ENCODE measurements at places on chromosomes 12 and 14.

- no peak for DNase-seq
Measured at GRCh38 chr14:68148276-68148675, 328.7 kb downstream of the RAD51B start.

DNA sequence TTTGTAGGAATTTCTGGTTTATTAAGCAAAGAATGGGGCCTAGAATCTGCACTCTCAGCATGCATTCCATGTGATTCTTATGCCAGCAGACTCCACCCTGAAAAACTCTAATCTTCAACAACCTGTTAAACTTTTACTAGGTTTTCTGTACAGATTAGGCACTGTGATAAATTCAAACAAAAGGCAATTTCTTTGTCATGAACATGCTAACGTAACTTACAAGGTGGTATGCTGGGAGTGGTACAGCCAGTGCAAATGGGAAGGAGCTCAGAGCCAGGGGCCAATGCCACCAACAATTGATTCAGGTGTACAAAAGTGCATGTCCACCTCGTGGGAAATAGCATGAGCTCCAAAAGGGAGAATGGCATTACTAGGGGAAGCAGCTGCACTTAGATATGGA, 83.0 kb downstream of the PPFIBP1 start:
- no peak for DNase-seq

- no peak for DNase-seq
Measured at GRCh38 chr12:92411687-92412086, 266.0 kb upstream of the BTG1 start.

DNA sequence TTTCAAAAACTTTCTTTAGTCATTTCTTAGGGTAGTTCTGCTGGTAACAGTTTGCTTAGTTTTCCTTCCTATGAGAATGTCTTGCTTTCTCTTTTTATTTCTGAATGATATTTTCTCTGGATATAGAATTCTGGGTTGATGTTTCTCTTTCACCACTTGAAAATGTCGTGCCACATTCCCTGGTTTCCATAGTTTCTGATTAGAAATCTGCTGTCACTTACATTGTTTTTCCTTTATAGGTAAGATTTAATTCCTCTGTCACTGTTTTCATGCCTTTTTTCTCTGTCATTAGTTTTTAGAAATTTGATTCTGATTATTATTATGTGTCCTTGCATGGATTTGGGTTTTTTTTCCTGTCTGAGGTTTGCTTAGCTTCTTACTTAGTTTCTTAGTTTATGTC, 77.3 kb upstream of the PCNX4 start:
- no peak for DNase-seq

DNA sequence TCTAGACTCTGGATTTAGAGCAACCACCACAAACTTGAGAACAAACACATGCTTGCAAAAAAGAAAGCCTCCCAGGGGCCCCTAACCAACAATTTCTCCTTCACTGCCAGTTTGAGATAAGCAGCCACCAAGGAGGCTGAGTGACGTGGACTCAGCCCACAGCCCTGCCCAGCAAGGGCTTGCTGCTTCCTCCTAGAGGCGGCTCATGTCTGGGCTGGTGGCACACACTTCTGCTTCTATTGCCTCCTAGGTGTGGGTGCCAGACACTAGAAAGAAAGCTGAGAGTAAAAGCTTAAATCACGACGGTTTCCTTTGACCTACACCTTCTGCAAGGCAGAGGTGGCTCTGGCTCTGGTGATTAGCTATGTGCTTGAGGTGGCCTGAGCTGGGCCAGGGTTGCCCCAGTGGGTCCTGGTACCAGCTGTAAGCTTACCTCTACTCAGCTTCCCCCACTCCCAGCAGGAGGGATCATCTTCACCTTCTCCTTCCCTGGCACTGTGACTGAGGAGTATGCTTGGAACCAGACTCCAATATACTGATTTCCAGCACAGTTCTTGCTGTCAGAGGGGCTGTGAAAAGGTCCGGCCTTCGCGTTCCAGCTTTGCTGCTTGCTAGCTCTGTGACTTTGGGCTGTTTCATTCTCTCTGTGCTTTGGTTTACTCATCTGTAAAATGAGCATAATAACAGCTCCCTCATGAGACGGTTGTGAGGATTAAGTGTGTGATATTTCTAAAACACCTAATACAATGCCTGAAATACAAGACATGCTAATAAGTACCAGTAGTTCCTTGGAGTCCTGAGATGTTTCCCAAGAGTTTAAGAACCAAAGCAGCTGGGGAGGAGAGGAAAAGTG, 89.7 kb upstream of the PARP11 start:
- DNase-seq, result no peak

DNA sequence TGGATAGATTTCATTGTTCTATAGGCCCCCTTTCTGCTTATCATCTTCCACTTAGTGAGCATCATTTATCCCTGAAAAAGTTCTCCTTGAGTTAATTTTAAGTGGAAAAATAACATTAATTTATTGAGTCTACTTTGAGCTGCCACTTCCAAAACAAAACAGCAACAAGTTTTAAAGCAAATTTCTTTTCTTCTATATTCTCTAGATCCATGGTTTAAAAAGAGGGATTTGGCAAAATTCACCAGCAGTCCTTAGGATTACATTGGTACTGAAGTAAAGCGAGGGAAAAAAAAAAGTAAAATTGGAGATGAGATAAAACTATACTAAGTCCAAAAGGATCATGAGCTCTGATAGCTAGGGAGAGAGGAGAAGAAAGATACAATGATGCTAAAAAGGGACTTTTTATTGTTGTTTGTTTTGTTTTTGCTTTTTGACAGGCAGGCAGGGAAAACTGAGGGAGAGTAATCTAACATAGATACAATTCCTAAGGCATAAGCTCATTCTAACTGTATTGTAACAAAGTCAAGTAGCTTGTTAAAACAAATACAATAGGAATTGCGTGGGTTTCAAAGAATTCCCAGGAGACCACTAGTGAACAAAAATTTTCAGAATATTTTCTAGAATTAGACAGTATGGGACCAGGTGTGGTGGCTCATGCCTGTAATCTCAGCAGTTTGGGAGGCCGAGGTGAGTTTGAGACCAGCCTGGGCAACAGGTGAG, 19.2 kb upstream of the PLEKHA5 start:
- DNase-seq, result no peak

DNA sequence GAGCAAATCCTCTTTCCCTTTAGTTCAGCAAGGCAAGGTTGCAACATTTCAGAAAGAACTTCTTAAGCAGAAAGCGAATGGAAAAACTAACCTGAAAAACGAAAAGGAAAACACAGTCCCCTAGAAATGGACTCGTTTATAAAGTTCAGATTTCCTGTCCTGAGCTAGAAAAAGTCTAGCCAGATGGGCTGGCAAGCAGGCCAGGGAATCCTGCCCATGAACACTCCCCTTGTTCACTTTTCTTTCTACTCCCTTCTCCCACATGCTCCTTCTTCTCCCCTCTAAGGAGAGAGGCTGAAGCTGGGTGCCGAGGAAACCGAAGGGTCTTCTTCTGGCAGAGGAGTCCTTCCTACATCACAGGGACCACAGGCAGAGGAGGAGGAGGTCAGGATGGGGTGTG, 27.1 kb downstream of the LTBP2 start:
- DNase-seq, result no peak

- no peak for DNase-seq
Measured at GRCh38 chr12:6375269-6376078, at the start of gene SCNN1A. Gene SCNN1A, minus strand, starts transcription at chr12:6375563. Its CDS starts 780 bp downstream, at chr12:6374783.

DNA sequence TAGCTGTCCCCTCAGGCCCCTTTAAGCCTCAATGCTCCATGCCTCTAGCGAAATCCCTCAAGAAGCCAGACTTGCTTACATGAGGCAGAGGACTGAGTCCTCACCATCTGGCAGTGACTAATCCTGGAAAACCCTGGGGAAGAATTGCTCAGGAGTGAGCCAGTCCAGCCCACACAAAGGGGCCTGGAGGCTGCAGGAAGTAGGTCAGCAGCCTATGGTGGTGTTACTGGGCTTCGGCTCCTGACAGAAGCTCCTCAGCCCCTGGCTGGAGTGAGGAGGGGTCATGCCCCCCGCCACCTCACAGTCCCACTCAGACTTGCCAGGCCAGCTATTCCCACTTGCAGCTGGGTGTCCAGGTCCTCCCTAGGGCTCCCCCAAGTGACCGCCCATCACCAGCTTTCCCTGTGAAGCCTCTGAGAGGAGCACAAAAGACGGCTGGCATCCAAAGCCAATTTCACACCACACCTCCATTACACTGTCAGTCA, 250.5 kb downstream of the DPF3 start:
- DNase-seq, result no peak

DNA sequence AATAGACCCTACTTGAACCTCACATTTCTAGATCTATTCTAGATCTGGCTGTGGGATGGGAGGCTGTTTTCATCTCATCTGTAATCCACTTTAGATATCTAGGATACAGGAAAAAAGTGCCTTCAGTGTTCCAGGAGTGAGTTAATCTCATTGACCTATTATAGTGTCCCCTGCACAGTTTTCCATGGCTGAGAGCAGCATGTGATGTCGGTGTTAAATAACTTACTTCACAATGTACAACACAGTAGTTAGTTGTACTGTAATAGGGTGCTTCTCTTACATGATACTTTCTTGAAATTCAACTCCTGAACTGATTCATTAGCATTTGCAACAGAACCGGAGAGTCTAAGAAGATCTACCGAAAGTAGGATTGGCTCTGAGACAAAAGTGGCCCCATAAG, 62.6 kb downstream of the TMEM117 start:
- no peak for DNase-seq

- DNase-seq, result no peak
Measured at GRCh38 chr12:131720241-131720640, 9.4 kb downstream of the SFSWAP start.

GRCh38 chr12:66755727-66756395, 77.0 kb upstream of the GRIP1 start:
- DNase-seq, result no peak

All from stimulated activated CD4-positive, alpha-beta T cell treated with anti-CD3 and anti-CD28 coated beads, Interleukin-12 subunit alpha, Interleukin-12 subunit beta, amount 100 ng/mL, for 48 hours (primary cell).